Omental fat pad (tissue), 4 donors: ENCODE measurements at places on chromosomes 12 and 14.

DNA sequence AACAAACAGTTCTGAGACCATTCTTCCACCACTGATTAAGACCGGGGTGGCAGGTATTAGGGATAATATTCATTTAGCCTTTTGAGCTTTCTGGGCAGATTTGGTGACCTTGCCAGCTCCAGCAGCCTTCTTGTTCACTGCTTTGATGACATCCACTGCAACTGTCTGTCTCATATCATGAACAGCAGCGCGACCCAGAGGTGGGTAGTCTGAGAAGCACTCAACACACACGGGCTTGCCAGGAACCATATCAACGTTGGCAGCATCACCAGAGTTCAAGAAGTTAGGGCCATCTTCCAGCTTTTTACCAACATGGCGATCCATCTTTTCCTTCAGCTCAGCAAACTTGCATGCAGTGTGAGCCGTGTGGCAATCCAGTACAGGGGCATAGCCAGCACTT lies 16.9 kb downstream of the AEBP2 start:
- no peak for DNase-seq

DNA sequence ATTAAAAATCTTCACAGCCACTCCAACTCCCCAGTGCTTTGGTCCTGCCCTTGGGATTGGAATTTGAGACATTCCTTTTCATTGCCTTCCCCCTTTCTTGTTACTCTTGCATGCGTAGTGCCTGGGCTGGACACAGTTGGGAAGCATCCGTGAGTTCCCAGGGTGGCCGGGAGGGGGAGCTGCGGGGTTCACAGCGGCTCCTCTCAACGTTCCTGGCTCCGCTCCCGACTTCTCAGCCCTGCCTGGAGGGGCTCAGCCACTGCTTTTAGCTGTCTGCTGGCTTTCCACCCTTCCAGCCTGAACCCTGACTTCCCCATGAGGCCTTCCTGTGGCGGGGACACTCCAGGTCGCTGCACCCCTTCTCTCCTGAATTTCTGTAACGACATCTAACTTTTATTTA lies 3.2 kb downstream of the TEX52 start:
- peak; percentile 72 for DNase-seq

DNA sequence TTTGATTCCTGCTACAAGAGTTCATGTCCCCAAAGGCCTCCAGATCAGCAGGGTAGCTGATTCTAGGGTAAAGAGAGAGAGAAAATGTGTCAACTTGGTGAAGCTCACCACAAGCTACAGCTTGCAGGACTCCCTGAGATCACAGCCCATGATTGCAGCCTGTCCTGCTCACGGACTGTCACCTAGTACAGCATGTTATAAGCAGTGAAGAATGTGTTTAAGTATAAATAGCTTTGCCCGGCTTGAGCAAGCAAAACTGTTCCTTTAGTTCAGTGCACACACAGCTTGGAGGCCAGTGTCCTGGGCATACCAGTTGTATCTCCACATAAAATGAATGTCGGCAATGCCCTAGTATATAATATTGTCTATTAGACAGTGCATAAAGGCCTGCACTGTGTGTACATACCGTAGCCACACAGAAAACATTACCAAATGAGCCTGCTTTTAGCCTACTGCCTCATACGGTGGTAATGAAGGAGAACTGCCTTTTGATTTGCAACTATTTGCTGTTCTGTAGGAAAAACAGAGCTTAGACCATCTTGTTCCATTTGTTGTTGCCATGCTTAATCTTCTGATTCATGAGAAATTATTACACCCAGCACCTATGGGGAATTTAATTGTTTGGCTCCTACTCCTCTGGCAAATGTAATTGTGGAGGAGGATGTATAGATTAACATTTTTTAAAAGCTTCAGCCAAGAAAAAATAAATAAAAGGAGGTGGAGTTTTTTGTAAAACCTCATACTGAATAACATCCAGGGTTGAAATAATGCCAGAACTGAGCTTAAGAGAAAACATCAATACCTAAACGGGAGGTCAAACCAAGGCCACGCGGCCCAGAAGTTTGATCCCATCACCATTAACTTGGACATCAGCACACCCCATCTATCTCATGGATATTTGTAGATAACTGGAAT lies 108.1 kb upstream of the G2E3 start:
- no peak for DNase-seq

GRCh38 chr12:83665634-83666218 lies 979.0 kb downstream of the TMTC2 start:
- DNase-seq, result no peak

- no peak for DNase-seq
These were observed 58.0 kb downstream of the TRAFD1 start for GRCh38 chr12:112183141-112184021.

- no peak for DNase-seq
These were observed 233.6 kb downstream of the MED13L start for GRCh38 chr12:116043659-116044535.
